CD4-positive, alpha-beta T cell treated with Interleukin-17A for 4 hours (primary cell): ENCODE measurements at places on chromosomes 3 and 15.

GRCh38 chr3:148211725-148212124, 486.0 kb upstream of the AGTR1 start:
- DNase-seq: no peak

- DNase-seq: no peak
Measured at GRCh38 chr3:180421721-180422120, 180.2 kb upstream of the TTC14 start.

DNA sequence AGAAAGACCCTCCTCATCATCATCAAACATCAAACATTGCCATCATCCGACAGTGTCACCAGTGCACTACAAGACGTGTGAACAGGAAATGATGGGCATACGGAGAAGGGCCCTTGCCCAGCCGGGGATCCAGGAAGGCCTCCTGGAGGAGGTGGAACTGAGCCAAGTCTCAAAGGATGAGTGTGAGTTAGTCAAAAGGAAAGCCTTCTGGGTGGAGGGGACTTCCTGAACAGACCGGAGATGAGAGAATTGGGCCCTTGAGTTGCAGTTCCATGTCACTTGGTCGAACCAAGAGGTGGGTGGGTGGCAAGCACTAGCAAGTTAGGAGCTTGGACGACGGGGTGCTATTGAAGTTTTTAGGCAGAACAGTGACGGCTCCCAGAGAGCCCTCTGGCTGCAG, 8.5 kb downstream of the SEMA4B start:
- no peak for DNase-seq

- DNase-seq: no peak
Measured at GRCh38 chr15:57873564-57874209, 167.2 kb downstream of the POLR2M start.

DNA sequence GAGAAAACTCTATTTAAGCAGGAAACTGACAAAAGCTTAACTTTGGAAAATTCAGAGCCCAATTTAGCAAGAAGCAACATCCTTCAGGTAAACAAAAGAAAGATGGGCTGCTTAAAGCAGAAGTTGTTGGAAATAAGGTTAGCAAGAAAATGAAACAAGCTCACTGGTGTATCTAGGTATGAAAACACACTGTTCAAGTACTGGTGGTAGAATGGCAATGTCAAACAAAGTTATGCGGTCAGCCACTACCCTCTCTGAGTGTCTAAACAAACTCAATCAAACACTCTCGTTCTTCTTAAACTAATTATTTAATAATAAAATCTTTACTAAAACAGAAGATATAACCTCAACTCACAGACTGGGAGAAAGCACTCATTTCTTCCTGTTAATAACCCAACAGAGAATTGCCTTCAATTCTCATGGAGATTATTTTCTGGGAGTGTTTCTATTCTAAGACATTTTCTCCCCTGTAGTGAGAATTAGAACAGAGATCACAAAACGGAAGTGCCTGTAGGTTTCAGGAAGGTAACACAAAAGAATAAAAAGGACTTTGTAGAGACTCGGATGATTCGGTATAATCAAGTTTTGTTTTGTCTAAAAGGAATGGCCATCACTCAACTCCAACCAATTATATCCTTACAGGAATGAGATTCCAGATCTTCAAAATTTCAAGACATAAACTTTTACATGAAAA, 28.9 kb downstream of the PRICKLE2 start:
- no peak for DNase-seq

DNA sequence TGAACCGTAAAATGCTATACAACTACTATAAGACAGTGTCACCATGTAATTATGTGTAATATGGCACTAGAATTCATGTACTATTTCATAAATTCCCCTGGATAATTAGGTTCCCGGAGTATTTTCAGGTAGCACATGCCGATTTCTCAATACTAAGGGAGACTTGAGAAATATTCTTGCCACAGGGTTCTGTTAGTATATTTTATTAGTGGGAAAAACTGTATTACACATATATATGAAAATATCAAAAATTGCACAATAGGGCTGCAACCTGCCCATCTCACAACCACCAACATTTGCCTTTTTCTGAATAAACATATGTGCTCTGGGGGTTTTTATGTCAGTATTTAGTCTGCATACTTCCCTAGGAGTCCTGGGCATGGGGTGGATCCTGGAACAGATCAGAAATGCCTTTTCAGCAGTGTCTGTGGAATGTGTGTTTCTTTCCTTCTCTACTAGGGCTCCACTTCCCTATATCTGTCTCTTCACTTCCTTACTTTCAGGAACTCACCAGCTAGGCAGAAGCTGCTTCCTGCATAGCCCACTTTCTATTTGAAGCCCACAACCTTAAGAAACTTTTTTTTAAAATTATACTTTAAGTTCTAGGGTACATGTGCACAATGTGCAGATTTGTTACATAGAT, 87.5 kb downstream of the RPL39L start:
- DNase-seq: no peak

DNA sequence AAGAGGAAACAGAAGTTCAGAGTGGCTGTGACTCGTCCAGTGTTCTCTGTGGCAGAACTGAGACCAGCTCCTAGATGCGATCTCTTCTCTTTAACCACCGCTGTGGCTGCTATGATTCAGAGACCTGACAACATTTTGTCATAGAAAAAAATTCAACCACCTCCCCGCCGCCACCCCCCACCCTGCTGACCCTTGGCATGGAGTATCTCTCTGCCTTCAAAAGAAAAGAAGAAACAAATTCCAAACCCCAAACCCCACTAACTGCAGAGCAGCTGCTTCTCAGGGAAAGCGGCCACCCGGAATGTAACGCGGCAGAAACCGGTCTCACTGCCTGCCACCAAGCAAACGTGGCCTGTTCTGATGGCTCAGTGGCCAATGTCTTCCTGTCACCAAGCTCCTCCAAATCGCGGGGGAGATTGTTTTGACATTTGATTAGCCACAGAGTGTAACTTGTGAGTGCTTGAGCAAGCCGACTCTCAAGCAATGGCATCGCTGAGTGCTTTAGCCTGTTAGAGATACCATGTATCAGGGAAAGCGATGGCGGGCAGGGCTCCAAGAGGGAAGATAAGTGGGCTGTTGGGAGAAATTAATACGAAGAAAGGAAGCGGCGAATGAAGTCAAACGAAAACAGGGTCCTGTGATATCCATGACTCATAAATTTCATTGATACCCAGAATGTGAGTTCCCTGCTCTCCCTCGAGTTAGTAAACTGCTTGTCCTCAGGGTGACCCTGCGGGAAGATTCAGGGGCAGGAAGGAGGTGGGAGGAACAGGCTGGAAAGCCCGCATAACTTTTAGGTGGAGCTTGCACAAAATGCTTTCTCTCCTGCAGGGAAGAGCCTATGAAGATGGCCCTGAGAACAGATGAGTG, 44.8 kb upstream of the TLE3 start:
- peak; percentile 20 for DNase-seq

- DNase-seq: no peak
Measured at GRCh38 chr15:54820811-54821210, 375.9 kb downstream of the RSL24D1 start.

DNA sequence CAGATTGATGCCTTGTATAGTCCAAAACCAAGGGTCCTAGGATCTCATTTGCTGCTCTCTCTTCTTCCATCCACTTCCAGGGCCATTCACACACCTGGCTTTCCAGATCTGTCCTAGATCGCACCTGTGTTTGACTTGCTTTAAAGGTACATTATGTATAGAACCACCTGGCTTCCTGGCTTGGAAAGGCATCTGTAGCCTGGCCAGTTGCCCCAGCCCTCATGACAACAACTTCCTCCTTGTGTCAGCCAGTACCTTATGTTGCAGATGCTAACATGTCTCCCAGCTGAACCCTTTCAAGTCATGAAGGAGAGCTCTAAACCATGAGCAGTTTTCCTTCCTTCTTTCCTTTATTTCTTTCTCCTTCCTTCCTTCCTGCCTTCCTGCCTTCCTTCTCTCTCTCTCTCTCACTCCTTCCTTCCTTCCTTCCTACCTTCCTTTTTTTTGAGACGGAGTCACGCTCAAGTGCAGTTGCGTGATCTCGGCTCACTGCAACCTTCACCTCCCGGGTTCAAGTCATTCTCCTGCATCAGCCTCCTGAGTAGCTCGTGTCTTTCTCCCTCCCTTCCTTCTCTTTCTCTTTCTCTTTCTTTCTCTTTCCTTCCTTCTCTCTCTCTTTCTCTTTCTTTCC, 2.5 kb upstream of the HTR3C start:
- DNase-seq: no peak

- DNase-seq: no peak
Measured at GRCh38 chr3:59464187-59464586, 414.4 kb upstream of the CFAP20DC start.

GRCh38 chr3:112247350-112247749, 46.7 kb downstream of the SLC9C1 start:
- DNase-seq: no peak

DNA sequence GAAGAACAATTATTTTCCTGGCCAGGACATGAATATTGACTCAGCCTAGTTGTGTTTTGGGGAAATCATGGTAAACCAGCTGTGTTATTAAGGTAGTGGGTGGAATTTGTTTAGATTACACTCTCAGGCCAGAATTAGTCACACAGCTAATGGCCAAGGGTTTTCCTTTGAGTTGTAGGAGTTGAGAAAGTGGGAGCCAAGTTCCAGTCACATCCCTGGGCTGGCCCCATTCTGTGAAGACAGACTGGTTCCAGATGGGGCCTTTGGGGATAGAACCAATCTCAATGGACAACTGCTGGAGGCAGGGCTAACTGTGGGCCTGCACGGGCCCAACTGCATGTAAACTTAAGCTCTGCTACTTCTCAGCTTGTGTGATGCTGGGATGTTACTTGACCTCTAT, 1.4 kb upstream of the RASL12 start:
- DNase-seq: no peak

DNA sequence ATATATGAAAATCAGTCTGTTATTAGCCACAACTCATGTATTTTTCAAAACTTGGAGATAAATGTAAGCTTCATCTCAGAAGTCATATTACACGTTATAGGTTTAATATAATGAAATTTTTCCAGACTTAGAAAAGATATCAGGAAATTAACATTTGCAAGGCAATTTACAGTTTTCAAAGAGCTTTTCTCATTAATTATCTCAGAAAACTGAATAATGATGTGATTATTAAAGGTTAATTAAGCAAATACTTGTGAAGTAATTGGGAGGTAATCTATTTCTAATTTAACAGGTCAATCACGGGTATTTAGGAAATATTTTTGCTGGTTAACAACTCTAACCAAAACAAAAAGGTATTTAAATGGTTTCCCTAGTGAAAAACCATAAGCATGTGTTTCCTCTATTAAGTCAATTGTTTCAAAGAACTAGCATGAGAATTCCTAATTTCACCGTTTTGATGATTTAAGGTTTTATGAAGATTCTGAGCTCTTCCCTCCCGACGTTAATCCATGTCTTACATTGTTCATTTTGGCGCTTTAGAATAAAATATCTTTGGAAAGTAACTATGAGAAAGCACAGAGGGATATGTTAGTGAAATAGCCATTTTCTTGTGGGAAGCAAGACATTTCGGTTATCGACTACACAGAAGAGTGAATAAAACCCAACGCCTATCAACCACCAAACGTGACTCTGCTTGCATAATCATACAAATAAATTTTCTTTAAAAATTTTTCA, 1.5 kb upstream of the NEO1 start:
- DNase-seq: no peak

DNA sequence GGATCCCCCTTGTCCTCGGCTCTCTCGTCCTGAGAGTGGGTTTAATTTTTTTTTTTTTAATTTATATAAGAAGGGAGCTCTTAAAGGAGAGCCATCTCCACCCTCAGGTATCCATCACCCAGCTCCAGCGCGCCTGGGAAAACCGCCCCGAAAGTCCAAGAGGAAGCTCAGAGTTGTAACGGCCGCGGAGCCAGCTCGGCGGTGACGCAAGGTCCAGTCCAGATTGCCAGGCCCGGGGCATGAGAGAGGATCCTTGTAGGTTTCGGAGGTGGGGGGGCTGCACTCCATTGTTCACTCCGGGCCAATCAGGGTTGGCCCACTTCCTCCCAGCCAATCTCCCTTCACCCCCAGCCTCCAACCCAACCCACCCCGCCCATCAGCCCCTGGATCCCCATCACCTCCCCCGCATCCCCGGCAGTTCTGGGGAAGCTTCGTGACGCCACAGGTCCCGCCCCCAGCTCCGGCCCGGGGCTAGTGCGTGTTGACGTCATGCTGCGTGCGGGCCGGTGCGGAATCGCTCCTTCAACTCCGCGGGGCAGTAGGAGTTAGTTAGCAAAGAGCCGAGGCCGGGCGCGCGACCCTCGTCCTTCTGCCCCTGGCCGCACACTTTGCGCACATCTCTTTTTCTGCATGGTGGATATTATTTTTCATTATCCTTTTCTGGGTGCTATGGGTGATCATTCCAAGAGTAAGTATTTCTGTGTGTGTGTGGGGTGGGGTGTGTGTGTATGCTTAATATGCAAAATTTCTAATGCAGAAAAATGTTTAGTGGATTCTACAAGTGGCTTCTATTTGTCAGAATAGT, at the start of gene ISL2:
Gene ISL2 (plus strand): TSS at position 520 of the 805 bp plus-strand sequence. CDS start 111 bp downstream, at position 631.
- DNase-seq: peak; percentile 54

DNA sequence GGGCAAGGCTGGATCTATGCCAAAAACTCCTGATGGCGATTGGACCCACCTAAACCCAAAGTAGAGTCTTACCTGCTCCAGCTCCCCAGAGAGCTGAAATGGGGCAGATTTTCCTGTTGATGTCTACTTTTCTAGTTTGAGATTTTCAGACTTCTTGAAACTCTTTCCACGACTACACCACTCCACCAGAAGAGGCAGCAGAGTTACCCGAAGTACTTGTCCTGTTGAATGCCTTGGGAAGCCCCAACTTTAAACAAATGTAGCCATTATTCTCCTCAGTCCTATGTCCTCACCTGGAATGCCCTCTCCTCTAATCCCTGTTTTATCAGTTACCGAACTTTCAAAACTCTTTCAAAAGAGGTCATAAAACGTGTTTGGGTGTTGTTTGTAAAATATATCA, 843.8 kb downstream of the VGLL3 start:
- no peak for DNase-seq

GRCh38 chr3:18657858-18658820, 233.0 kb upstream of the SATB1 start:
- peak; percentile 33 for DNase-seq

DNA sequence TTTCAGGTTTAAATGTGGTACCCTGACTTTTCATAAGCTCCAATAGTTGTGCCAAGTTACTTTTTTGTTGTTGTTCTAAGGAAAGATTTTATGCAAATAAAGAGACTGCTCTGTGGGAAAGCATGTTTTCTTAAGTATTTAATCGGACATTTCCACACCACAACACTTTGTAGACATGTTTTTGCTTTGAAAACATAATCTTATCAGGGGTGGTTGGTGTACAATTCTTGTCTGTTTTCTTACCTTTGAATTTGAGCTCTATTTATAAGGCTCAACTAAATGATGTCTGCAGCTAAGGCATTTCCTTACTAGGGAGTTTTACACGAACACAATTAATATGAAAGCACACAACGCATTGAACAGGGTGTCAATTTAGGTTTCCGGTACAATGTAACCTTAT, 81.5 kb upstream of the CDIN1 start:
- DNase-seq: no peak

DNA sequence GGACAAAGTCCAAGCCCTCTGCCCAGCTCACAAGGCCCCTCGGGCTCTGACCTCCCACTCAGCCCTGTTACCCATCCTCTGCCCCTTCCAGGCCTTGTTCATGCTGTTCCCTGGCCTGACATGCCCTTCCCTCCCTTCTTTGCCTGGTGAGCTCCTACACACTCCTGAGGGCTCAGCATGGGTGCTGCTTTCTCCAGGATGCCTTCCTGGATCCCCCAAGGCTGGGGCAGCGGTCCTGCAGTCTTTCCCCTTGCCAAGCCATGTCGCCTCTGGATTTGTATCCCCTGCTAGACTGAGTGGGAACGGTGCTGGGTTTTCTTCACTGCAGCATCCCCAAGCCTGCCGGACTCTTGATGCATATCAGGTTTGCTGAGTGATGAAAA, 35.9 kb downstream of the FAM3D start:
- no peak for DNase-seq
